ENCODE measurements at places on chromosomes 4 and X. TPM values are rescaled to one million over a fixed set of nuclear protein-coding genes. Genes with fewer than 3 reads are reported as not detected.

GRCh38 chr4:13455411-13455810 lies 28.7 kb downstream of the RAB28 start:
- DNase-seq: no peak

- DNase-seq: no peak
Observed at GRCh38 chr4:108314900-108315589, 146.3 kb upstream of the LEF1 start.

GRCh38 chr4:138275216-138275615 lies 33.1 kb upstream of the SLC7A11 start:
- no peak for DNase-seq

DNA sequence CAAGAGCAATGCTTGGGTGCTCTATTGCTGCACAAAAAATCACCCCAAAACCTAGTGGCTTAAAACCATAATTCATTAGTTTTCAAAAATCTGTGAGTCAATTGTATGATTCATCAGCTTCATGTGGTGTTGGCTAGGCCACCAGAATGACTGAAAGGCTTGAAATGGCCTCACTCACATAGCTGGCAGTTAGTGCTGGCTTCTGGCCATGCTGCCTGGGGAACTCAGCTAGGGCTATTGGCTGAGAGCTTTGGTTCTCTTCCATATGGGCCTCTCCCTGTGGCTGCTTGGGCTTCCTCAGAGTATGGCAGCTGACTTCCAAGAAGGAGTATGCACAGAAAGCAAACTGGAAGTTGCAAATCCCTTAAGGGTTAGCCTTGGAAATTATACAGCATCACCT lies 3.1 kb upstream of the MTMR1 start:
- no peak for DNase-seq

- no peak for DNase-seq
Observed at GRCh38 chr4:62656006-62656405, 1455.9 kb downstream of the ADGRL3 start.

- DNase-seq: no peak
Observed at GRCh38 chr4:169275180-169275579, 4.4 kb upstream of the SH3RF1 start.

DNA sequence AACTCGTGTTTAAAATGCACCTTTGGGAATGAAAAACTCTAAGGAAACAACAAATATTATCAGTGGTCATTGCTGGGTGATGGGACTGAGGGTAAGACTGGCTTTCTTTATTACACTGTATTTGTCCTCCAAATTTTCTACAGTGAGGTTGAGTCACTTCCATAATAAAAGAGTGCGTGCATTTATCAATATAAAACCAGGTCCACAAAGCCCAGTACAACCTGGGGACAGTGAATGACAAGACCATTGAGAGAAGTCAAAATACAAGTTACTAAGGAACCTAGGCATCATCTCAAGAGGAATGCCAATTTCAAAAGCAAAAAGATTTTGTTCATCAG lies 76.4 kb downstream of the MAGED4 start:
- no peak for DNase-seq

GRCh38 chr4:82905205-82905604 lies 4.7 kb downstream of the THAP9 start:
- DNase-seq: no peak

GRCh38 chrX:48940404-48940955 lies 16.9 kb downstream of the OTUD5 start:
- no peak for DNase-seq

DNA sequence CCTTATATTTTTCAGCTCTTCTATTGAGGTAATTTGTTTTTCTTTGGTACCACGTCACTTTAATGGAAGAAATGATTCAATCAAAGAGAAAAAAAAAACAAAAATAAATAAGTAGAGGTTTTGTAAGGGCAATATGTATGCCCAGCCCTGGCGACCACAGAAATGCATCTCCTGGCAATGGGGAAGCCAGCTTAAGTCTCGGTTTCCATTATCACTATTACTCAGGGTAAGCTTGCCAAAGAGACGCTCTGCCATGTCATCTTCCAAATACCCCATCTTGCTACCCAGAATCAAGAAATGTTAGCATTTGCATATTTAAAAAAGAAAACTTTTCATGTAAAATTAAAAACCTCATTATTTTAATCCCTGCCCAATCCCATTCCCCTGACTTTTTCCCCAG lies 68.8 kb downstream of the FAM47C start:
- DNase-seq: no peak

DNA sequence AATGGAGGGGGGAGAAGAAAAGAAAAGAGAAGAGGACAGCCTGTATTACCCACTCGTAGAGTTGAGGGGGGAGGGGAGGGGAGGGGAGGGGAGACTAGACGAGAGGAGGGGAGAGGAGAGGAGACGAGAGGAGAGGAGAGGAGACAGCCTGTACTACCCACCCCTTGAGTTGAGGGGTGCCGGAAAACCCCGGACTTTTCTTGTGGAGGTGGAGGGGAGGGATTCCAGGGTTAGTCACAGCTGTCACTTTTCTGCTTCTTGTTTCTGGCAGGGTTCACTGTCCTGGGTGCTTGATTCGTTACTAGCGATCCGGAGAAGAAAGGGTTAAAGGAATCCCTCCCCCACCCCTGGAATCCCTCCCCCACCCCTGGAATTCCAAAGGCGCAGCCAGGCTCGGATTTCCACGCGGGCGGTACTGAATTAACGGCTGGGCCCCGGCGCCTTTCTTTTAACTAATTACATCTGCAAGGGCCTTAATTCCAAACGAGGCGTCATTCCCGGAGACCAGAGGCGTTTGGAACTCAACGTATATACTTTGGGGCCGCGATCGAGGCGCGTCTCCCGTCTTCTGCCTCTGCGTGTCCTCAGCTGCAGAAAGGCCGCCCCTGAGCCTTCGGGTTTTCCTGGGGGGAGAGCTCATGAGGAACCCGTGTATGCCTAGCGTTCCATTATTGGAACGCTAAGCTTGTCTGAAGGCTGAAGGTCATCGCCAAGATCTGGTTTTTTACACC lies 20.1 kb upstream of the CSF2RA start:
- no peak for DNase-seq

DNA sequence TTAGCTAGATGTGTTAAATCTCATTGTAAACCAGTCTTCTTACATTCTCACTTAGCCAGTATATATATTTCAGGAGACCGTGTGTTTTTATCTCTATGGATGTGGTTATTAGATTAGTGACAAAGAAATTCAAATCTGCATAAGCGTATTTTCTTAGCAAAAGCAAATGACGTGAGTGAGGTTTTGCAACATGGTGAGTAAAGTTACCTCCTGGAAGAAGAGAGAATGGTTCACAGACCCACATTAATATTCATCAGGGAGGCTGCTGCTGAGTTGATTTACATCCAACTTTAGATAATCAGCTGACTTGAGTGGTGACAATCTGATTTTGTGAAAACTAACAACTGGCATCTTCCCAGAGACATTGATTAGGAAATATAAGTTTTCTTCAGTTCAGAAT lies 589.9 kb upstream of the GALNT7 start:
- no peak for DNase-seq

Gene NR0B1
- not detected for total RNA-seq

Gene ENPEP
- 3.5 TPM for total RNA-seq

Gene MTHFD2L
- 13.6 TPM for total RNA-seq

Gene DMRTC1B
- total RNA-seq: 1.3 TPM

Gene GUCY1B1
- total RNA-seq: 1.1 TPM

Gene LRCH2
- total RNA-seq: 3.7 TPM

Gene C1QTNF7
- total RNA-seq: not detected

Gene GLRA2
- not detected for total RNA-seq
